Stimulated activated CD4-positive, alpha-beta T cell treated with anti-CD3 and anti-CD28 coated beads, Interleukin-12 subunit alpha, Interleukin-12 subunit beta, amount 100 ng/mL, for 24 hours (primary cell): ENCODE measurements at places on chromosomes 2 and 18.
A peak's percentile ranks its signal among the peaks of the same experiment; 100 is the strongest.

DNA sequence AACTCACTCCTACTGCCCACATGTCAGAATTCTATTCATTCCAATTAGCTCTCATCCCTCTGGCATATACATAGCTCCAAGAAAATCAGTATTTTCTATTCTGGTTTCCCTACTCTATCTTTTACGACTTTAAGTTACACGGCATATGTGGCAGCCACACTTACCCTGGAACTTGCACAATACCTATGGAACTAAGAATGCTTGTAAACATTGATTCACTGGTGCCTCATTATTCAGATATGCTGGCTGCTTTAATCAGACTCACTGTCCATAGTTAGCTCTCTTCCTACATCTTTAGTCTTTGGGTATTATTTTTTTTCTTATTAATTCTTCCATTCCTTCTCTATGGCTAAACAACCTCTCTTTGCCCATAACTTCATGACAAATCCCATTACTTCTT is 1519.9 kb upstream of the ACVR2A start:
- DNase-seq = no peak

GRCh38 chr2:18412980-18413675 is 147.3 kb downstream of the RDH14 start:
- DNase-seq = no peak

- no peak for DNase-seq
These were observed 23.2 kb downstream of the PLCL1 start for GRCh38 chr2:197827618-197828017.

DNA sequence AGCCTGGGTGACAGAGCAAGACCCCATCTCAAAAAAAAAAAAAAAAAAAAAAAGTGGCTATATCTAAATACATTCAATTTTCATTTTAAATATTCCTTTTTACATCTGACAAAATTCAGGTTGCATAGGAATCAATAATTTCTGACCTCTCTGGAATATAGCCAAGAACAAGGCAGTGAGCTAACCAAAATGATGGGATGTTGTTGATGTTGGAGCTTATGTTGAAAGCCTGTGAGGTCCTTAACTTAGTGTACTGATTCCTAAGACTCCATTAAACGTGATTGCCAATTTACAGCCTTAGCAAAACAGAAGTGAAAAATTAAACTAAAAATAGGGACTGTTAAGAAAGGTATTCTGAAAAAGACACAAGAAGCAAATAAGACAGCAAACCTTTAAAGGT is 109.6 kb downstream of the MEP1B start:
- no peak for DNase-seq

DNA sequence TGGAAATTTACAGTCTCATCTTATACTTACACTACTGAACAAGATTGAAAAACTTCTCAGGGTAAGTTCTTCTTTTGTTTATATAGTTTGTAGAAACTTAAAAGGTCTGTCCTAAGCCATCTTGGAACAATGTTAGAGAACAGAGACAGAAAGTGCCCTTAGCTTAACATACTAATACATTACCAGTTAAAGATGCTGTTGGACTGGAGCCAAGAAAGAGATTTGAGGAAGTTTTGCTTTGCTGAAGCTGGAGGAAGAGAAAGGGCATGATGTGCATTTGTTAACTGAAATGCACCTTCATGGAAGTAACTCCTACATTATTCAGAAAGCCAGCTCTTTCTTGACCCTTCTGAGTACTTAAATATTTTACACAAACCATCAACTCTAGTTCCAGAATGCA is 66.5 kb upstream of the TNFRSF11A start:
- no peak for DNase-seq

DNA sequence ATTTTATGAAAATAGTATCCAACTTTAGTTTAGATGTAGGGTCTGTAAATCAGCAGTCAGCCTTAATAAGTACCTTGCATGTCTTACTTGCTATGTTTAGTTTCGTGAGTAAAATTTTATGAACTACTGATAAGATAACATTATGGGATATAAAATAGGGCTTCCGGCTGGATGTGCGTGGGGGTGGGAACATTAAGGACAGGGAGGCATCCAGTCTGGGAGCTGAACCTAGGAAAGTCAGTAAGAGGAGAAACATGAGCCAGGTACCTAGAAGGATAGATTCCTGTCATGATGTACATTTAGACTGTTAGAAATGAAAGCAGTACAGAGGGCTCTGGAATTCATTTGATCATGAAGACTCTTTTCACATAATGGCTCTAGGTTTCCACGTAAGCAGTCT is 12.7 kb upstream of the KCNJ13 start:
- DNase-seq = no peak

DNA sequence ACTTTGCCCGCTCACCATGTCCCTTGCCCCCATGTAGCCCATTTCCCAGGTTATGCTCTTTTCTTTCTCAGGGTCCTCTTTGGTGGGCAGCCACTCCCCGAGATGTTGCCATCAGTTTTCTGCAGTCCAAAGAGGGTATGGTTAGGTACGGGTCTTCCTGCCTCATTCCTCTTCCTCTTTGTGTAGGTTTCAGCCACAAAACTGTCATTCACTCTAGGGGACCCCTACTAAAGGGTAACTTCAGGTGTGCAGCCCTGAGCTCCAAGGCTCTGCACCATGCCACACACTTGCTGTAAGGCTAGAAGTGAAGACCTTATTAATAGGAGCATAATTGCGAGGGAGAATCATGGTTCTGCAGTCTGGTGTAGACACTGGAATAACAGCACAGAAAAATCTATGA is 99.8 kb upstream of the ZNF397 start:
- DNase-seq = no peak

- DNase-seq = no peak
These were observed 46.0 kb upstream of the SERTAD2 start for GRCh38 chr2:64699712-64700111.

DNA sequence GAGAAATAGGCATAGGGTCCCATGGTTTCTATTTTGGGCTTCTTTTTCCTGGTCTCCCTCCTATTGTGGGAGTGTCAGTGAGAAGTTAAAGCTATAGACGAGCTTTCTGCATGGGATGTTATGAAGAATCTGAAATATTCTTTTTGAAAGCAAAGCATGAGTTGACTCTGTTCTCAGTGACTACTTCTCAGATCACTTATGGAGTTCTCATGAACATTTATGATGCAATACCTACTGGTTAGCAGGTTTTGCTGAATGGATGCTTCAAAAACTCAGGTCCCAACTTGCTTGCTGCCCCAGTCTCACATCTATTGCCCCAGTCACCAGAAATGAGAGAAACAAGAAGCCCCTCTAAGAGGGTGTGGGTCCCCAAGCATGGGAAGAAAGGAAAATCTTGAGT is 365.0 kb downstream of the HRH4 start:
- no peak for DNase-seq

GRCh38 chr2:71530641-71531332 is 77.4 kb downstream of the DYSF start:
- DNase-seq = no peak

- DNase-seq = no peak
These were observed 155.4 kb downstream of the STK39 start for GRCh38 chr2:168091986-168092385.

DNA sequence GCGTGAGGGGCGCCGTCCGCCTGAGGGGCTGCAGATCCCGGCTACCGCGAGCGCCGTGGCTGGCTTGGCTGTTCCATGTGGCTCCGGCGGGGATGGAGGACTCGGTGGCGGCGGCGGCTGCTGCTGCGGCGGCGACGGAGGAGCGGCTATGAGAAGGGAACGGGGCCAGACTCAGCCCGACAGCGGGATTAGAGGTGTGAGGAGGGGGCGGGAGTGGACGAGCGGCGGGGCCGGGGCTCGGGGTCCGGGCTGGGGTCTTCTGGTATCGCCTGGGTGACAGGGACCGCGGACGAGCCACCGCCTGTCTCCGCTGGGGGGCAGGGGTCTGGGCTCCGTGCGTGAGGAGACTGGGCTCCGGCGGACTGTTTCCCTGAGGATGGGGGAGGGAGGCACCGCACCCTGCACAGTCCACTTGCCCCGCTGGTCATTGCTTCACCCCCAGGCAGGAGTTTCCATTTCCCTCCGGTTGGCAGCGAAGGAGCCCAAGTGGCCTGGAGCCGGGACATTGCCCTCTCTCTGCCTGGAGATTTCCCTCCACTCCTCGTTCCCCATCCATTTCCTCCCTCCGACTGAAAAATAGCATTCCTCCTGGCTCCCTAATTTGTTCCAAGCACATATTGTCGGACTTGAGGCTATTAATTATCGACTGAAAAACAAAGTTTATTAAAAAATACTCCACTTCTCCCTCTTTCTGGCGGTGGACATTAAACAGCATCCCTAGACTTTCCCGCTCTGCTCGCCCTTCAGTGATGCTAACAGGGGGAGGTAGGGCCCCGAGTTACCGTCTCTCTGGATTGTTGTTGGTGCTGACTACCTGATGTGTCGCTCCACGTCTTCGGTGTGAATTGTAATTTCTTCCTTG is 577 bp downstream of the EHBP1 start:
- DNase-seq = no peak

DNA sequence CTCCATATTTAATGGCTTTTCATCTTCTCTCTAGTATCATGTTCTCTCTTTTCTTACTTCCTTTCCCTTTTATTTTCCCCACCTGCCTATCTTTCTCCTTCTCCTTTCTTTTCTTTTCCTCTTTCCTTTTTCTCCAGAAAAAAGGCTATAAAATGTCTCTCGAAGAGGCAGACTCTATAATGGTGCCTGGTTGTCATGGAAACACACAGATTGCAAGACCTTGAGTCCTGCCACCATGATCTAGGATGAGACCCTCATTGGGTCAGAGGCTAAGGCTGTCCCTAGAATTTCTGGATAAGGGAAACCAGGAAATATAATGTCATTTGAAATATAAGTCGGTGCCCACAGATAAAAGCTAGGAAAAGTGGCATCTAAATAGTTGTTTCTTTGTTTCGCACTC is 36.5 kb upstream of the LHCGR start:
- no peak for DNase-seq

DNA sequence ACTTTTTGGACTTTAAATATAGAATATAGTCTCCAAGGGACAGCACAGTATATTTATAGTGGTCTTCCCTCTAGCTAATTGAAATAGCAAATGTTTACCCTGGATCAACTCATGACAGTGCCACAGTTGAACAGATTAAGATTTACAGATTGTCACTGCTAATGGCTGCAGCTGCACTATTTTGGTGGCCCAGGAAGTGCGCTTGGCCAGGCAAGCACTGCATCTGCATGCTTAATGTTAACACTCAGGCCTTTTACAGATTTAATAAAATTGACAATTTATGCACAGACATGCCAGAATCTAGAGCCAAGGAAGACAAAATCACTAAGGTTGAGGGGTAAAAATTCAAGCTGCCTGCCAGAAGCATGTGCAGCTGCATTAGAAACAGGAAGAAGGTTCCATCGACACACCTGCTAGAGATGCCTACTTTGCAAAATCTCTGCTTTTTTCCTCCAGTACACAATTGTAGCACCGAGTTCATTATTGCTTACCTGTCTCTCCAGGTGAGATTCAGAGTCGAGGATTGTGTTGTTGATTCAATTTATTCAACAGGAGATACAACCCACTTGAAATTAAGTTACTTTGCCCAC is 1042.3 kb upstream of the NRXN1 start:
- no peak for DNase-seq

- no peak for DNase-seq
These were observed 52.1 kb downstream of the CMPK2 start for GRCh38 chr2:6813573-6813972.

DNA sequence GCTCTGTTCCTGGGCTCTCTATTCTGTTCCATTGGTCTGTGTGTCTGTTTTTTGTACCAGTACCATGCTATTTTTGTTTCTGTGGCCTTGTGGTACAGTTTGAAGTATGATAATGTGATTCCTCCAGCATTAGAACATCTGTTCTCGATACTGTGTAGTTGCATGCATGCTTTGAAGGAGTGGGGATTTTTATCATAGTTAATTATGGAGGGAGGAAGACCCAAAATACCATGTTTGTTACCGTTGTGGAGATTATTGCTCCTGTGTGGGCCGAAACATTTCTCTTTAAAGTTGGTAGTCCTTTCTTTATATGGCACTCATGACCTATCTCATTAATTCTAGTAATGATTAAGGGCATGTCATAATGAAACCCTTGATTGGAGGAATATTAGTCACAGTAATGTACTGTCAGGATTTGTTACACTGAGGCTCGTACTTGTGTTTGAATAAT is 87.6 kb downstream of the TTC27 start:
- DNase-seq = no peak

DNA sequence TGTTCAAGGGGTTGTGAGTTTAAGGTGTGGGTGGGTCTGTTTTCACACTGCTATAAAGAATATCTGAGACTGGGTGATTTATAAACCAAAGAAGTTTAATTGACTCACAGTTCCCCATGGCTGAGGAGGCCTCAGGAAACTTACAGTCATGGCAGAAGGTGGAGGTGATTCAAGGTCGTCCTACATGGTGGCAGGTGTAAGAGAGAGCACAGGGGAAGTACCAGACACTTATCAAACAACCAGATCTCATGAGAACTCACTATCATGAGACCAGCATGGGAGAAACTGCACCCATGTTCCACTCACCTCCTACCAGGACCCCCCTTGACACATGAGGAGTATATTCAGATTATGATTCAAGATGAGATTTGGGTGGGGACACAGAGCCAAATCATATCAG is 38.0 kb downstream of the RHBDD1 start:
- peak; percentile 11 for DNase-seq

- no peak for DNase-seq
These were observed 1374.5 kb upstream of the NXPH2 start for GRCh38 chr2:140154706-140155105.

GRCh38 chr2:43226955-43227829 is 786 bp upstream of the ZFP36L2 start:
- DNase-seq = peak; percentile 62

DNA sequence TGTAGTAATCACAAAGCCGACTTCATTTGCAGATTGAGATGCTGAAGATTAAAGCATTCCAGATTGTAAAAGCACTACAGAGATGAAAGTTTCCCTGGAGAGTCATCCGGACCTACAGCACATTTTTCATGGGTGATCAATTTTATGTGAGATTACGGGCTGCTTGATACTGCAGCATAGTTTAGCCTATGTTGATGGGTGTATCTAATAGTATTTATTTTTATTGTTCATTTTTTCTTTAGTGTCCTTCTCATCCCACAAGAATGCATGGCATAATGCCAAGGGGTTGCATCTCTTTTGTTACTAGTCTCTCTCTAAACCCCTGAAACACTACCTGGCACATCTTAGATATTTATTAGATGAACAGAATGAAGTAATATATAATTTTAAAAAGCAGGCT is 240.4 kb downstream of the MBD2 start:
- no peak for DNase-seq

DNA sequence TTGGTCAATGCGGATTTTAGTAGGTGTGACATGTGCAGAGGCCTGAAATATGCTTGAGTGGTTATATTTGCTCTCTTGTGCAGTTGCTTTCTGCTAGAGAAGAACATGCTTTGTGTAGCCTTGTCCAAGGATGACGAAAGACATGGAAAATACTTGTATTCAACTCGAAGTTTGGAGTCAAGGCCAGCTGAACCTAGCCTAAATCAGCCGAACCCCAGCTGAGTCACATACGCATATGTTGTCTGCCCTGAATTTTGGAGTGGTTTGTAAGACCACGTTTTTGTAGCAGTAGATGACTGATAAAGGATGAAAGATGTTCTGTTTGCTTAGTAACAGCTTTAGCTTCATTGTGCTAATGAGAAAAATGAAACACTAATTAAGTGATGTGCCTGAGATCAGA is 22.5 kb upstream of the SPAG16 start:
- DNase-seq = no peak
